ENCODE measurements at places on chromosomes 1 and 21. TPM values are rescaled to one million over a fixed set of nuclear protein-coding genes. Genes with fewer than 3 reads are reported as not detected.

The TTC39A gene
- total RNA-seq, result 80.4 TPM

The PDC gene
- not detected for total RNA-seq

DNA sequence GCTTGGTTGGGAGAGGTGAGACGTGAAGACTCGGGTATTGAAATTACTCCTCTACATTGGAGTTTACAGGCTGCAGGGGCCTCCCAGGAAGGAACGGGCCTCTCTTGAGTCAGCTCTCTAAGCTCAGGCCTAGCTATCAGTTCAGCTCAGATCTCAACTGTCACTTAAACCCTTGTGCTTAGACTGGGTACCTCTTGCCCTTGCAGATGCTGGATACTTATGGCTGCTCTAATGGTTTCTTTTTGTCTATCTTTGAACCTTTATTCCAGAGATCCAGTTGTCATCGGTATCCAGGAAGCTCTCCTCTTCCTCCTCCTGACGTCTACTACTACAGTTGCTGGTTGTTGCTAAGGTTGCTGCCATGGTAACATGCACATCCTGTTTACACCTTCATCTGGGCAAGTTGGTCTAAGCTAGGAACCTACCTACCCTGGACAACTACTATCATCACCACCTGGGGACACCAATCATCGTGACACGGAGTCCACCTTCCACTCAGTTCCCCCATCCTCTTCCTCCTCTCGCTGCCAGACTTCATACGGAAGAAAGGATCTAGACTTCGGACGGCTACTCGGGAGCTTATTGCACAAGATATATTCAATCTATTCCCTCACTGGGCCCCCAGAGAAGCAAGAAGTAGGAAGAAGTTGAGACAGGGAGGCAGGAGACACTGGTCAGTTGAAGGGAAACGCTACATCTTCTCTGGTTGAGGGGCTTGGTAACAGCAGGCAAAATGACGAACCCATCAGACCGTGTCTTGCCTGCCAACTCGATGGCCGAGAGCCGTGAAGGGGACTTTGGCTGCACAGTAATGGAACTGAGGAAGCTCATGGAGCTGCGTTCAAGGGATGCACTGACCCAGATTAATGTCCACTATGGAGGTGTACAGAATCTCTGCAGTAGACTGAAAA, 56.1 kb downstream of the ATP2B4 start:
- no peak for DNase-seq

GRCh38 chr1:244444854-244445253, 6.9 kb downstream of the ADSS2 start:
- no peak for DNase-seq

GRCh38 chr1:64711266-64711665, 33.6 kb upstream of the RAVER2 start:
- no peak for DNase-seq

Measured in left colon (tissue), 2 donors.